HepG2 (cell line): ENCODE measurements at places on chromosomes 11 and 22.

GRCh38 chr22:19398206-19398605 lies 33.3 kb downstream of the HIRA start:
- DNase-seq, result no peak
- peaks cover 72% of the 10 kb centered on the region; the same call in 2 of the 3 replicates for H3K36me3 ChIP-seq
- no peak overlapping the region for H3K4me3 ChIP-seq

DNA sequence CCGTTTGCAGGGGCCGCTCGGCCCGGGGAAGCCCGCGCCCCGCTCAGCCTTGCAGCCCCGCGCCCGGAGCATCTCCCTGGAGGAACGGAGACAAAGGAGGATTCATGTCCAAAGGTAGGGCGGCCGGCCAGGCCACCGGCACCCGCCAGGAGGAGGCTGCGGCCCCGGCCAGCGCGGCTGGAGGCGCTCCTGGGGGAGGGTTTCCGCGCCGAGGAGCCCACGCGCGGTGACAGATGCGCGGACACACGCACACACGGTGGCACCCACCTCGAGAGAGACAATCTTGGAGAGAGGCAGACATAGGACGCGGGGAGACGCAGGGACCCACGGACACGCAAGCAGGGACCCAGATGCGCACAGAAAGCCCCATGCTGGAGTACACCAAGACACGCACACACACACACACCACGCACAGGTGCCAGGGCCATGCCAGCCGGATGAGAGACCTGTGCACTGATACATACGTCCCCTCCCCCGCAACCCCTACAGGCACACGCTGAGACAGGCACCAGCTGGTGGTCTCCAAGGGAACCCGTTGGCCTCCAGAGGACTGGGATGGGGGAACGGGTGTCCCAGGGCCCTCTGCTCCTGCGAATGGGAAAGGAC lies 7.8 kb downstream of the SEPTIN3 start:
- H3K27ac ChIP-seq, result no peak overlapping the region
- peaks cover 68% of the 10 kb centered on the region for H3K27me3 ChIP-seq
- H3K4me3 ChIP-seq, result no peak overlapping the region
- H3K36me3 ChIP-seq, result no peaks in the 10 kb centered on the region

GRCh38 chr22:39825661-39826102 lies 67.9 kb downstream of the ENTHD1 start:
- DNase-seq, result no peak
- H3K4me1 ChIP-seq, result no peaks in the 10 kb centered on the region
- H3K4me3 ChIP-seq, result no peak overlapping the region
- H3K27ac ChIP-seq, result no peak overlapping the region
- no peaks in the 10 kb centered on the region for H3K27me3 ChIP-seq

DNA sequence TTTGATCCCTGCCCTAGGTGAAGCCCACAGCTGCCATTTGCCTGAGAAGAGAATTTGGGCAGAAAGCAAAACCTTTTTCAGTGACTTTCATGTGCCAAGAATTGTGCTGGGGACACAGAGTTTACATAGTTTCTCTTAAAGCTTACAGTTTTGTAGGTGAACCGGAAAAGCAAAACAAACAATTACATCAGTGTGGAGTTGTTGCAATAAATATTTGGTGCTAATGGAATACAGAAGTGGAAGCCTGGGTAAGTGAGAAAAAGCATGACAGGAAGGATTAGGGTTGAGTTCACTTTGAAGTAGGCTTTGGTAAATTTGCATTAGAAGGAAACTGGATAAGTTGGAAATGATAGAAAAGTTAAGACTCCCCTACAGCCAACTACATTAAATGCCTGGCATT lies 82.7 kb downstream of the RASSF10 start:
- peaks cover 32% of the 10 kb centered on the region for H3K4me1 ChIP-seq
- H3K27me3 ChIP-seq, result no peaks in the 10 kb centered on the region; the same call in 1 of the 2 replicates
- H3K36me3 ChIP-seq, result no peaks in the 10 kb centered on the region
- peak; percentile 24 for DNase-seq
- H3K27ac ChIP-seq, result no peak overlapping the region

GRCh38 chr22:39988386-39989114 lies 6.2 kb upstream of the FAM83F start:
- H3K36me3 ChIP-seq, result no peaks in the 10 kb centered on the region
- no peak overlapping the region for H3K4me3 ChIP-seq
- DNase-seq, result no peak
- peaks cover 25% of the 10 kb centered on the region; the same call in 2 of the 3 replicates for H3K27me3 ChIP-seq
- peaks cover 32% of the 10 kb centered on the region for H3K4me1 ChIP-seq
- H3K27ac ChIP-seq, result no peak overlapping the region

GRCh38 chr11:48095779-48096470 lies 115.6 kb downstream of the PTPRJ start:
- no peak overlapping the region for H3K4me3 ChIP-seq
- H3K36me3 ChIP-seq, result no peaks in the 10 kb centered on the region
- peaks cover 78% of the 10 kb centered on the region for H3K4me1 ChIP-seq
- H3K27me3 ChIP-seq, result no peaks in the 10 kb centered on the region
- peak overlapping the region; percentile 24 for H3K27ac ChIP-seq

DNA sequence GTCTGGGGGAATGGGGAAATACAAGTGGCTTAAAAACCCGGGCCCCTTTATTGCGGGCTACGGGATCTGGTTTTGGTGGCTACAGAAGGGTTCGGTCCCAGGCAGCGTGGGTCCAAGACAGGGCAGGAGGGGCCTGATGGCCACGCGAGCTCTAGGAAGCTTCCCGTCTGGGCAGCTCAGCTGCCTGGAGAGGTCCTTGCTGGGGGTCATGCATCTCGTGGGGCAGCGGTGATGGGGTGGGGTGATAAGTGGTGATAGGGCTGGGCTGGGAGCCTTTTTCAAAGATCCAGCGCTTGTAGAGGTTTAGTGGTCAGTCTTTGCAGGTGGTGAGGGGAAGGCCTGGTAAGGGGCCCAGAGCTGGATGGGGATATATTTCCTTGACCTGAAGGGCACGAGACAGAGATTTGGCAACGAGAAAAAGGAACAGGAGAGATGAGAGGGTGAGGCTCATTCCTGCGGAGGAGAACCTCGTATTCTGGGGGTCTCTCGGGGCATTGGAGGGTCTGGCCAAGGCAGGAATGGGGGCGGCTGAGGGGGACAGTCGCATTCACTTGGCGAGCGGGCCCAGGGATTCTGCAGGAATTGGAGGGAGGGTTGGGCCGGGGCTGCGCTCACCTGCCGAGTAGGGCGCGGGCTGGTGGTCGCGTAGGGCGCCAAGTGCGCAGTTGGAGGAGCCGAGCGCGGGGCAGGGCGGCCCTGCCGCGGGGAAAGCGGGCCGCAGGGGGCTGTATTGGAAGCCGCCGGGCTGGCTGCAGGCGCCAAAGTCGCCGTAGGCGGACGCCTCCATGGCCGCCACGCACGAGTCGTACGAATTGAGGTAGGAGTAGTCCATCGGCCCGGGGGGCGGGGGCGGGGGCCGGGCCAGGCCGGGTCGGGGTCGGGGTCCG lies 560 bp downstream of the PHOX2A start:
- no peak for DNase-seq
- H3K4me3 ChIP-seq, result no peak overlapping the region
- H3K36me3 ChIP-seq, result no peaks in the 10 kb centered on the region
- peaks cover 70% of the 10 kb centered on the region for H3K27me3 ChIP-seq
- no peak overlapping the region for H3K27ac ChIP-seq

GRCh38 chr22:50710886-50711285 lies 27.1 kb upstream of the ACR start:
- no peak overlapping the region for H3K27ac ChIP-seq
- no peak for DNase-seq
- no peak overlapping the region for H3K4me3 ChIP-seq

GRCh38 chr11:111976119-111976766 lies 39.1 kb downstream of the DIXDC1 start:
- H3K27me3 ChIP-seq, result no peaks in the 10 kb centered on the region
- no peak overlapping the region for H3K27ac ChIP-seq
- peaks cover 39% of the 10 kb centered on the region; the same call in 2 of the 3 replicates for H3K36me3 ChIP-seq
- no peak for DNase-seq
- H3K4me3 ChIP-seq, result no peak overlapping the region

GRCh38 chr11:120908461-120909181 lies 115.3 kb upstream of the TBCEL start:
- H3K36me3 ChIP-seq, result no peaks in the 10 kb centered on the region
- H3K27me3 ChIP-seq, result peaks cover 8% of the 10 kb centered on the region; the same call in 1 of the 3 replicates
- no peak overlapping the region for H3K27ac ChIP-seq
- H3K4me1 ChIP-seq, result peaks cover 26% of the 10 kb centered on the region
- H3K4me3 ChIP-seq, result no peak overlapping the region
- DNase-seq, result no peak

DNA sequence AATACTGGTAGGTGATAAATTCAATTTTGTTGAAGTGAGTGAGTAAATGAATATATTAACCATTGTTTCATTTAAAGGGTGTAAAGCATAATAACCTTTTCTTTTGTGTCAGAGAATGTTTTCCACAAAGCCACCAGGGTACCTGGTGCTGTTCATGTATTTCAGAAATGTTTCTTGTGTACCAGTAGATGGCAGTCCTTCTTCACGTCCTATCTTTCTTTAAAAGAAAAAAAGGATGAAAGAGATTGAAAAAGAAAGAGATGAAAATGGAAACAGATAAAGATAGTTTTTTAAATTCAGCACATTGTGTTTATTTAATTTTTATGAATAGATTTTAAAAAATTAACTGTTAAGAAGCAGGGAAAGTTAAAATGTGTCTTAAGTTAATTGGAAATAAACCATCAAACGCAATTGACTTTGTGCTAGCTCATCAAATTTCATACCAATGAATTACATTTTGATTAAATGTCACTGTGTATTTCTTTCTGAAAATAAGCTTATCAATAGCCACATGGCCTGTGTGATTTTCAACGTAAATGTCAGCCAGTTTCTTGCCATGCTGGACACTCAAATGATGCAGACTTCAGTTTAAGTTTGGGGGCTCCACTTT lies 65.5 kb upstream of the CHORDC1 start:
- 0 out of 2 replicates have a peak, but pooled peaks cover 9% of the 10 kb centered on the region for H3K4me1 ChIP-seq
- H3K4me3 ChIP-seq, result no peak overlapping the region
- peak; percentile 33 for DNase-seq
- no peak overlapping the region for H3K27ac ChIP-seq
- H3K36me3 ChIP-seq, result no peaks in the 10 kb centered on the region

DNA sequence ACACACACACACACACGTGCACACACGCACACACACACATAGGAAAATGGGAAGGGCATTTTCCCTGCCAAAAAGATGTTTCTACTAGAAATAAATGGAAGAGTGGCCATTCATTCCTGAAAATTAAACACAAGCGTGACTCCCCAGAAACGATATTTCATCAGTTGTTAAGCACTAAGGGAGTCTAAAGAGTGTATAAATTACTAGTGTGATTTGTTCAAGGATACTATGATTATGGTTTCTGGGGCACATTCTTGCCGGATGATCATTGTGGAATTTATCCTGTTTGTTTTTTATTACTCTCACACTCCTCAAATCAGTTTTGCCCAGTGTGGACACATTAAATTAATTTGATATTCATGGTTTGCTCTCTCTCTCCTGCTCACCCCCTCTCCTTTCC lies 16.4 kb upstream of the AMOTL1 start:
- no peaks in the 10 kb centered on the region for H3K27me3 ChIP-seq
- no peak overlapping the region for H3K27ac ChIP-seq
- no peaks in the 10 kb centered on the region for H3K4me1 ChIP-seq
- no peak overlapping the region for H3K4me3 ChIP-seq

DNA sequence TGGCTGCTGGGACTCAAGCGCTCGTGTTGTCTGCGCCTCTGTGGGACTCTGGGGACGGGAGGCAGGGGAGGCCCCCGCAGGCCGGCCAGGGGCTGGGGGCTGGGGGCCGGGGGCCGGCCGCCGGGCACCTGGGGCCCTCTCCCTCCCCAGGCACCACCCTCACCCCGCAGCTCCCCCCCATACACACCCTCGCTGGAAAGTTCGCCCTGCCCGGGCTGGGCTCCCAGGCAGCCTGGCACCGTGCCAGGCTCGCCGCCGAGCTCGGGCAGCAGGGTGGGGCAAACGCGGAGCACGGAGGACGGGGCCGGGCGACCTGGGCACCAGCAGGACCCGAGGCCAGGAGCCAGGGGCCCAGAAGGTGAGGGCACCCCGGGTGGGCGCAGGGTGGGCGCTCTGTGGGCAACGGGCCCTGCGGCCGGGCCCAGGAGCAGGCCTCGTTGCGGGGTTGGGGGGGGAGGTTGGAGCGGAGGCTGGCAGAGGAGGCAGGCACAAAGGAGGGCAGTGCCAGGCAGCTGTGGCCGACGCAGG lies 76.7 kb upstream of the WNT7B start:
- peaks cover 26% of the 10 kb centered on the region for H3K27me3 ChIP-seq
- H3K36me3 ChIP-seq, result no peaks in the 10 kb centered on the region

DNA sequence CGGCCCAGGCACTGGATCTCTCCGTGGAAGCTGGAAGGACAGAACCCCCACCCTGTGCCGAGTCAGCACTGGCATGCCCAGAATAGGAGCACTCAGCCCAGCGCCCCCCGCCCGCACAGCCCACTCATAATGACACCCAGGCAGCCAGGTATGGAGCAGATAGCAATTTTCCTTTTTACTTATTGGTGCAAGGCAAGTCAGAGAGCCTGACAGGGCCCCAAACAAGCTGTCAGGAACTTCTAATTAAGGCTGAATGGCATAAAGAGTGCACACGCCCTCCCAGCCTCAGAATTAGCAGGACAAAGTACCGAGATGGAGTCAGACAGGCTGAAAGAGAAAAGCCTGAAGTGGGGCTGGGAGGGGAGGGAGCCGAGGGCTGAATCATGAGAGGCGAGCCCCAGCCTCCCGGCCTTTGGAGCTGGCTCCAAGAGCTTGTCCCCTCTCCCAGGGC lies 76.9 kb downstream of the DSCAML1 start:
- H3K36me3 ChIP-seq, result no peaks in the 10 kb centered on the region
- DNase-seq, result no peak
- peaks cover 5% of the 10 kb centered on the region for H3K27me3 ChIP-seq
- peaks cover 19% of the 10 kb centered on the region for H3K4me1 ChIP-seq
- no peak overlapping the region for H3K4me3 ChIP-seq
- H3K27ac ChIP-seq, result no peak overlapping the region

- no peak overlapping the region for H3K4me3 ChIP-seq
- H3K36me3 ChIP-seq, result peaks cover 10% of the 10 kb centered on the region
Observed at GRCh38 chr11:72684236-72684912, 10.2 kb upstream of the PDE2A start.

DNA sequence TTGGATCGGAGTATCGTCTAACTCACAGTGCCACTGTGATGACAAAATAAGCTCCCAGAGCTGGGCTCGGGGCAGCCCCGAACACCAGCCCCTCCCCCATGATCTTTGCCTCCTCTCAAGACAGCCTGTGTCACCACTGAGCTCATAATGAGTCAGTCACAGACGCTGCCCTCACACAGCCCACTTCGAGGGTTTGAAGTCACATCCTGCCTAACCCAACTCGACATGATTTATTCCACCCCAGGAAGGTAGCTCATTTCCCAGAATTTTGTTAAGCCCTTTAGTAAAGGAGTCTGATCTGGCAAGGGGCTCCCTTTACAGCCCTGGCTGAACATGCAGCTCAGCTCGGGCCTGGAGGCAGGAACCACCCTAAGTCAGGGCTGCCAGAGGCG lies 22.8 kb downstream of the MYH9 start:
- H3K4me1 ChIP-seq, result peaks cover 100% of the 10 kb centered on the region
- peaks cover 4% of the 10 kb centered on the region for H3K36me3 ChIP-seq
- H3K4me3 ChIP-seq, result no peak overlapping the region
- H3K27ac ChIP-seq, result peak overlapping the region; percentile 76

- H3K27me3 ChIP-seq, result peaks cover 1% of the 10 kb centered on the region
- H3K4me1 ChIP-seq, result no peaks in the 10 kb centered on the region
- no peak overlapping the region for H3K4me3 ChIP-seq
- H3K27ac ChIP-seq, result no peak overlapping the region
- no peak for DNase-seq
- H3K36me3 ChIP-seq, result no peaks in the 10 kb centered on the region
Observed at GRCh38 chr22:43740587-43741270, 71.4 kb downstream of the EFCAB6 start.

GRCh38 chr11:92550411-92550810 lies 325.8 kb downstream of the FAT3 start:
- no peak overlapping the region for H3K27ac ChIP-seq
- H3K36me3 ChIP-seq, result no peaks in the 10 kb centered on the region
- no peaks in the 10 kb centered on the region for H3K27me3 ChIP-seq
- no peak overlapping the region for H3K4me3 ChIP-seq
- H3K4me1 ChIP-seq, result no peaks in the 10 kb centered on the region

- no peaks in the 10 kb centered on the region for H3K4me1 ChIP-seq
- H3K4me3 ChIP-seq, result no peak overlapping the region
- no peak for DNase-seq
- H3K36me3 ChIP-seq, result no peaks in the 10 kb centered on the region
- no peaks in the 10 kb centered on the region for H3K27me3 ChIP-seq
Observed at GRCh38 chr11:82529936-82530335, 203.7 kb downstream of the FAM181B start.
